ENCODE measurements at places on chromosomes 6 and 20. TPM values are rescaled to one million over a fixed set of nuclear protein-coding genes. Genes with fewer than 3 reads are reported as not detected.

PCK1 gene
- total RNA-seq, result 0.30 TPM

VWA7 gene
- 1.5 TPM for total RNA-seq

DDR1 gene
- 52.0 TPM for total RNA-seq

MAPK13 gene
- total RNA-seq, result 0.79 TPM

ACTL10 gene
- total RNA-seq, result not detected

All from A549 treated with GW870086 at 1 μM for 4 hours (cell line).